ENCODE measurements at places on chromosomes 7 and 10.
A peak's percentile ranks its signal among the peaks of the same experiment; 100 is the strongest.

GRCh38 chr10:35079265-35079664 is 10.9 kb downstream of the CUL2 start:
- DNase-seq = no peak

DNA sequence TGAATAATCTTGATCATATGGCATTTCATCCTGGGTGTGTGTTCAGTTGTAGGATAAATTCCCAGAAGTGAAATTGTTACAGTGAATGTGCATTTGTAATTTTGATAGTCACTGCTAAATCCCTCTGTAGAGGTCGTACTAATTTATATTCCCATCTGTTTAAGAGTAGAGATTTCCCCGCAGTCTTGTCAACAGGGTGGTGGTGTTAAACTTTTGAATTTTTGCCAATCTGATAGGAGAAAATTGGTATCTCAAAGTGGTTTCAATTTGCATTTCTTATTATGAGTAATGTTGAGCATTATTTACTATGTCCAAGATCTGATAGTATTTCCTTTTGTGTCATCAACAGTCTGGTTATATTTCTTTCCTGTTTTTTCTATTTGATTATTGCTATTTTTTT is 101.7 kb downstream of the AUTS2 start:
- no peak for DNase-seq

- no peak for DNase-seq
Observed at GRCh38 chr10:30059209-30060107, at the start of gene JCAD. Gene JCAD, minus strand, starts transcription at chr10:30059586. Its CDS starts 11,774 bp downstream, at chr10:30047812.

DNA sequence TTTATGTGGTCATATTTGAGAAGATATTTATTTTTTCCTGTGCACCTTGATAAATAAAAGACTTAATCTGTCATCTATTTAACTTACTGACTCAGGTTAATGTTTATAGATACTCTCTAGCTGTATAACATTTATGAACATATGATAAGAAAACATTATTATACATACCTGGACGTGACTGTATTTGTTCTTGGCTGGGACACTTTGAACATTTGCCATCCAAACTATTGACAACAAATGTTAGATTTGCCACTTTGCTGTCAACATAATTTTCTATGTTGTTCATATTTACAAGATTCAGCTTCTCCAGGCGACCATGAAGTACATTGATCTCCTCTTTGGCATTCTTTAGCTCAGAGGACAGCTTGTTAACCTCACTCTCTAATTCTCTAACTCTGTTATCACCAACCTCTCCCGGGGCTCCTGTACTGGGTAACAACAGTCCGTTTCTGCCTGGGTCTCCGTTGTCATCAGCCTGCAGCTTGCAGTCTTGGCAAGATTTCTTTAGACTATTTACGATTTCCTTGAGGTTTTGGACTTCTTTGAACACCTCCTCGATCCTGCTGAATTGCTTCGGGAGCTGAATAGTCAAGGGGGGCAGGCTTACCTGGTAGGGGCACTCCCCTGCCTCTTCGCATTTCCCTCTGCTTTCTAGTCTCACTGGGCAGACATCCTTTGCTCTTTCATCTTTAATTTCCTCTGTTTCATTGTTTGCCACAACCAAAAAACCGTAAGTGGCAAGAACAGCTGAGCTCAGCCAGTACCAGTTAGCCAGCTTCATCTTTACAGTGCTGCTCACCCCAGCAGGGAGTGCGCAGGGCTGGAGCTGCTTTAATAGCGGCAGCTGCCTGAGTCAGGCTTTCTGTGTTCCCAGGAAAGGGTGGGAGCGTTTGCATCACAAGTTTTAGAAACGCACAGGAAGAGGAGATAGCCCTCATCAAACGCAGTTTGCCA is at the start of gene FGL2:
FGL2 (minus strand) TSS at position 807 of the 954 bp plus-strand sequence; CDS start at position 781, 26 bp downstream.
- DNase-seq = peak; percentile 15

- DNase-seq = peak; percentile 95
Observed at GRCh38 chr10:97425964-97426775, at the start of gene PGAM1. Gene PGAM1, plus strand, starts transcription at chr10:97426191. Its CDS starts 117 bp downstream, at chr10:97426308.

- DNase-seq = no peak
Observed at GRCh38 chr10:110860576-110861241, 11.0 kb upstream of the PDCD4 start.
